Right ventricle myocardium superior (tissue), 1 donor: ENCODE measurements at places on chromosomes 11 and 22.

GRCh38 chr11:103067118-103067517 lies 24.8 kb downstream of the DCUN1D5 start:
- DNase-seq, result no peak

GRCh38 chr11:1598816-1599215 lies 722 bp upstream of the KRTAP5-2 start:
- DNase-seq, result no peak

- DNase-seq, result no peak
These were observed 235.4 kb upstream of the SESN3 start for GRCh38 chr11:95466416-95466815.

- no peak for DNase-seq
These were observed 13.0 kb upstream of the CDC42BPG start for GRCh38 chr11:64857485-64857884.

- peak; percentile 33 for DNase-seq
These were observed 21.8 kb upstream of the WNT7B start for GRCh38 chr22:45998638-45999378.

DNA sequence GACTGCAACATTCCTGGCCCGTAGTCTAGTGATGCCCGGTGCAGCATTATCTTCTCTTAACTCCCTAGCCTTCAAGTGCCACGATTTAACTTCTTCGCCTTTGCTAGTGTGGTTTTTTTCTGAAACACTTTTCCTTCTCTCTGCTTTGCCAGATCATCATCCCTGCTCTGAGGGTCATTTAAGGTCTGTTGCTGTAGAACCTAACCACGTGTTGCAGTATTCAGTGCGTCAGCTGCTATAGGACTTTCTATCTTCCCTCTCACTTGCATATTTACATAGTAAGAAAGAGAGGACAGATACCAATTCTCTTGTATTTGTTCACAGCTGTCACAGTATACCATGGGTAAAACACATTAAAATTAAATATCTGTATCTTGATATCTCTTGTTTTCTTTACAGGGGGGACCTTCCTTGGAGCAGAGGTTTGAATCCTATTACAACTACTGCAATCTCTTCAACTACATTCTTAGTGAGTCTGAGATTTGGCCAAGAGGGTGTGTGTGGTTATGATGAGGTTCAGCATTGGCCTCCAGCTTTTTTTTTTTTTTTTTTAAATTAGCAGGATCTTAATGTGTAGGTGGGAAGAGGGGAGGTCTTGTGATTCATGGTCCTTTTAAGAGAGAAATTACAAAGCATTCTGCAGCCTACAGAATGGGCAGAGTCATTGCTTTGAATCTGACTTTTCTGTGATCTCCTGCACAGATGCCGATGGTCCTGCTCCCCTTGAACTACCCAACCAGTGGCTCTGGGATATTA lies 13.5 kb downstream of the EIF3L start:
- no peak for DNase-seq

DNA sequence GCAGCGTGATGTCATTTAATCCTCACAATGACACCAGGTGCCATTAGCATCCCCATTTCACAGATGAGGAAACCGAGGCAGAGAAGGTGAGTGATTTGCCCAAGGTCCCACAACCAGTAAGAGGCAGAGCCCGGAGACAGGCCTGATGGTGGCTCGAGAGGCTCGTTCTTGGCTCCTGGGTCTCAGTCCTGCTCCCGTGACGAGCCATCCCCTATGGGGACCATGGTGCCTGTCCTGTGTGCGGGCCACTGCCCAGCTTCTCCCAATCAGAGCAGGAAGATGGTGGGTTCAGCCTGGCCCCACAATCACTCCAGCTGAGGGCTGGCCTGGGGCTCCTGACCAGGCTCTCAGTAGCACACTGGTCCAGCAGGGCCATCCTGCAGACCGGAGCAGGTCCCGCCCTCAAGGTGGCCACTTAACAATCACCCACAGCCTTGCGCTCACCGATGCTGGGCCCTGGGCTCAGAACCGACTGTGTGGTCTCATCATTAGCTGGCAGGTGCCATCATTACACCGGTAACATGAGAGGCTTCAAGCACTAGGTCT lies 3.6 kb downstream of the ALDH3B1 start:
- no peak for DNase-seq

DNA sequence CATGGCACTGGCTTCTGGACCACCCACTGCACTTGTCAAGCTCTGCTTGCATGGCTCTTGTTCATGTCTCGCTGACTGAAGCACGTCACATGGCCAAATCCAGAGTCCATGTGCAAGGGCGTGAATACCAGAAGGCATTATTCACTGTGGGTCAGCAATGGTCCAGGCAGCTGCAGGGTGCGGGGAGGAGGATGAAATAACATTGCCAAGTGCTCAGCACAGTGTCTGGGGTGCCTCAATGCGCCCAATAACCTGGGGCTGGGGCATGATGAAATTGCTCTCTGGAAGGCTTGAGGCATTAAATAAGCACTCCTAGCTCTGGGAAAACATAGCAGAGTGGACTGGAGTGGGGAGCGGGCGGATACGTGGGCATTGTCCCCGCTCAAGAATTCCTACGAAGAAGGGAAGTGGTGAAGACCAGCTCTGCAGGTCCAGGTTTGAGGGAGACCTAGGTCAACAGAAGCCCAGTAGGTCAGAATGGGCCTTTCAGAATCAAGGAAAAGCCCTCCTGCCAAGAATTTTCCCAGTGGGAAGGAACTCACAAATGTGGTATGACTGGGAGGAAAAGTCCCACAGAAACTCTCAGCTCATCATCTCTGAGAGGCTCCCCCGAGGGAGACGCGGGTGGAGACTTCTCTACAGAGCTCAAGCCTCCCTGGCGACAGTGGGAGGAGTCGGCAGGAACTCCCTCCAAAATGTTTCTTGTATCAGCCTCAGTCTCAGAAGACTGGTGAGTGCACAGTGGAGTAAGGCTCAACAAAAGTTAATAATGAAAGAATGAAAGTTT lies 15.3 kb upstream of the ACCSL start:
- DNase-seq, result peak; percentile 71

DNA sequence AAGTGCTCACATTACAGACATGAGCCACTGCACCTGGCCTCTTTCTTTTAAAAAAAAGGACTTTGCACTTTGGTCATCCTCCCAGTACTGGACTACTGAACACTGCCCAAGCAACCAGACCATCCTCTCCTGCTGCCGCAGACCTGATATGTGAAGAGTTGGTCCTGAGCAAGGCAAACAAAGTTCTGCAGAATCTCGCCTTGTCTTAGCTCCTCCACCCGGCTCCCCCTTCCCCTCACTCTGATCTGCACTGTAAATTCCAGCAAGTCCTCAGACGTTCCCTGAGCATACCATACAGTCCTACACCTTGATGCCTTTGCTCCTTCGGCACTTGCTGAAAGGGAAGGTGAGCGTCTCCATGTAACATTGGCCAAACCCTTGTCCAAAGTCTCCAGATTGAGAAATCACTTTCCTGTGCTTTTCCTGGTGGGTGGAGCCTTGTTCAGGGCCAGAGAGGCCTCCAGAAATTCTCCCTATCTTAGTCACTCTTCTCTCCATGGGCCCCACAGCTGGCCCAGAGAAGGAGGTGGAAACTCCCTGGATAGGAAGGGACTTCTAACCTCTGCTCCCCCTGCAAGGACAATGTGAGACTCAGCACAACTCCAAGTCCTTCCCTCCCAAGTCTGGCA lies 47.0 kb upstream of the TIMP3 start:
- peak; percentile 64 for DNase-seq

- no peak for DNase-seq
These were observed 311.6 kb upstream of the PITPNB start for GRCh38 chr22:28230671-28231070.

- DNase-seq, result no peak
These were observed 160.2 kb downstream of the KIRREL3 start for GRCh38 chr11:126840201-126840886.

GRCh38 chr11:128330203-128330602 lies 257.2 kb downstream of the ETS1 start:
- DNase-seq, result no peak

- DNase-seq, result no peak
These were observed 28.9 kb downstream of the MICAL2 start for GRCh38 chr11:12139144-12139881.

DNA sequence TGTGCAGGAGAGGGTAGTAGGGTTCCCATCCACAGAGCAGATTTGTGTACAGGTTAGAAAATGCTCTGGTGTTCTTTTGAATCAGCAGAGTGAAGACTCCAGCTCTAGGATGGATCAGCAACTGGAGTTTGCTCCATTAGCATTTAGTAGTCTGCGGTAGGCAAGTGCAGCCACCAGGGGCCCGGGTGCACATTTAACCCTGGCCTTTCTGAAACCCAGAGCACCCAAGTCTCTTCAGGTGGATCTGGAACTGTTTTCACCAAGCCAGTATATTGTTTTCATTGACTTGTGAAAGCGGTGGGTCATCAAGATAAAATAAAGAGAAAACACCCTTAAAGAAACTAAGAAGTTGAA lies 100.8 kb upstream of the CLPB start:
- no peak for DNase-seq

DNA sequence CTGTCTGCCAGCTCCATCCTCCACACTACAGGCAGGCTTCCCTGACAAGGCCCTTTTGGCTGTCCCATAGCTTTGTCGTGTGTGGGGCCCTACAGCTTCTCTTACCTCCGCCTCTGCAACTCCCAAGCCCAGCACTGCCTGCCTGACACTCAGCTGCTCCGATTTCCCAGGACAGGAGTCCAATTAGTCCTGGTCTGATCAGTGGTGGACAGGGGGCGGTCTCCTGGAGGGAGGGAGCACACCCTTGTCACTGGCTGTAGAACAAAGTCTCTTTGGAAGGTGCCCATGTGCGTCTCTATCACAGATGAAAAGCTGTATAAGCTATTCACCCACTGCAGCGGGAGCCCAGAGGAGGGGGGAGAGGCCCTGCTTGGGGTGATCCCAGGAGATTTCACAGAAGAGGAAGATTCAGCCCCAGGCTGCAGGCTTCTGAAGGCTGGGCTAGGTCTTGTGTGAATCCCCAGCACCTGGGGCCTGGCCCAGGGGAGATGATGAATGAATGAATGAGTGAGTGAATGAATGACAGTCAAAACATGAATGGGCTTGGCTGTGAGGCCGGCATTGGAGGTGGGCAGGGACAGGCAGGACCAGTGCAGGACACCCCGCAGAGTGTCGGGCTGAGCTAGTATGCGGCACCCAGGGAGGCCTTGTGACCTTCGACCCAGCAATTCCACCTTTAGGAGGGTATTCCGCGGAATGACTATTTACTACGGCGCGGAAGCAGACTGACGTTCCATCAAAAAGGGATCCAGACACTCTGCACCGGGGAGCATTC lies 142.4 kb downstream of the CACNA1I start:
- DNase-seq, result no peak

GRCh38 chr11:6607190-6607795 lies 3.7 kb downstream of the ILK start:
- DNase-seq, result no peak

GRCh38 chr11:85232559-85232958 lies 394.6 kb downstream of the DLG2 start:
- no peak for DNase-seq

- no peak for DNase-seq
These were observed 86.5 kb upstream of the HTATIP2 start for GRCh38 chr11:20277014-20277413.

- DNase-seq, result peak; percentile 58
These were observed 57.0 kb downstream of the PDE2A start for GRCh38 chr11:72617080-72617762.

GRCh38 chr11:131240421-131240820 lies 130.0 kb upstream of the NTM start:
- no peak for DNase-seq

DNA sequence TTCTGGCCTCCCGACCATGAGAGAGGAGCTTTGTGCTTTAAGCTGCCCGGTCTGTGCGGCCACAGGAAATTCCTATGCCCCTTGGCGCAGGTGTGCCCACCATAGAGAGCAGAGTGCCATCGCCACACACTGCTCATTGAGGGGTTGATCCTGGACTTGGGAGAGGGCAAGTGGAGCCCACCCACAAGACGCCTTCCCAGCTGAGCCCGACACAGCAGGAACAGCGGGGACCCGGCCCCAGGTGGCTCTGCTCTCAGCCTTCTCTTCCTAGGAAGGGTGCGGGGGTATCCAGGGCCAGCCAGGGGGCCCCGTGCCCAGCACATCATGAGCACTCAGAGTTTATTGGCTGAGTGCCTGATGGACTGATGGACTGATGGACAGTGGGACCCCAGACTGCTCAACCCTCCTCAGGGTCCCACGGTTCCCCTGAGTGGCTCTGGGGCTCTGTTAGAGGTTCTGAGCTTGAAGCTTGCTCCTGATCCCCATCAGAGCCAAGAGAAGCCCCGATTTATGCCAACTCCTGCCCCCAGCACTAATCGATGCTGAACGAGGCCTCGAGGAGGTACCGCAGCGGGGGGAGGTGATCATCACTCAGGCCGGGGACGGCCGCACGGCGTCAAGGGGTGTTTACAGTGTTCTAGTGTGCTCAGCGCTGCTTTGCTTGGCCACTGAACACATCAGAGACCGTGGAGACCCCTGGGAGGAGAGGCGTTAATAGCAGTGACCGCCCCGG lies 13.5 kb upstream of the MRGPRD start:
- peak; percentile 24 for DNase-seq

GRCh38 chr11:7949934-7950333 lies 8.4 kb upstream of the OR10A3 start:
- DNase-seq, result no peak

DNA sequence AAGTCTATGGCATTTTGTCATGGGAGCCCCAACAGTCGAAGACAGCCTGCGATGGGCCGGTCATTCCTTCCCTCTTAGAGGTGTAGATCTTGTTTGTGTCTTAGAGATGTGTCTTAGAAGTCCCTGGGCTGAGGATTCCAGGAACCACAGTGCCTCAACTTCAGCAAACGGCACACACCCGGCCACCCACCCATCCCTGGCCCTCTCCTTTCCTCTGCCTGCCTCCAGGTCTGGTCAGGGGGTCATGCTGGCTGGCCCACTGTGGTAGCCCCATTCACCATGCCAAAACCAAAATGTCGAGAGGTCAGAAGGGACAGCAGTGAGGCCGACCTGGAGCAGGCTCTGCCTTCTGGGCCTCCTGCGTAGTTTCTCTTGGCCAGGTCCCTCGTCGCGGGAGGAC lies 857.9 kb downstream of the TBC1D22A start:
- no peak for DNase-seq

DNA sequence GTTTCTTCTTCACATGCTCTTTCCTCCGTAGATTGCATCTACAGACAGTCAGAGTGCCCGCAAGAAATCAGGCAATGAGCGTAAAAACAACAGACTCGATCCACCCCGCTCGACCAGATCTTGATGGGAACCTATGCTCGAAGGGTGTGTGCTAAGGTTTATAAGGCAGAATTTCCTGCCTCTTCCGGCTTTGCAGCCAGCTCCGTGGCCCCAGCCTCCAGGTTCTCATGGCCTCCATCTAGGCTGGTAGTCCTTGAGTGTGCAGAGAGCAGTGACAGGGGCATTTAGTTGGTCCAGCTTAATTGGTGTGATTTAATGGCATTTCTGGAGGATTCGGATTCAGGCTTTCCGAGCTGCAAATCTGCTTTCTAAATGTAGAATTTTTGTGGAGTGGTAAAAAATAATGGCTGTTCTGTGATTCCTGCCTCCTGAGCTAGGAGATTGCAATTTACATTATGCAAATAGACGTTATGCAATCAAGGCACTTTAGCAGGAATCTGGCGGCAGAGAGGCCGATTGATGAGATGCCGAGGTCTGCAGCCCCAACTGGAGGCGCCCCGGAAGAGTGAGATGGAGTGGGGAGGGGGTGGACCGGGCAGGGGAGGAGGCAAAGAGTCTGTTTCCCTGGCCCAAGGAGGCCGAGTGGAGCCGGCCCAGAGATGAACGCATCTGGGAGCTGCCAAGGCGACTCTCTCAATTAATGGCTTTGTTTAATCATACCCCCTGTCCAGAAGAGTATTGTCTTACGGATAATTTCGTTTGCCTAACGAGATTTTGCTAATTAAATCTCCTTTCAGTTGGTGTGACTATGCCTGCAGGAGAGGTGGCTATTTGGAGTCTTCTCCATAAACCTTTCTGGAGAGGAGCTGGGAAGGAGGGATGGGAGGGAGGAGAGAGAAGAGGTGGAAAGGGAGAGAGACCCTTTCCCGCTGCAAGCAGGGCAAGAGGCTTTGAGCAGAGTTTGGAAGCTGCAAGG lies 75.3 kb downstream of the PKNOX2 start:
- DNase-seq, result no peak
